Activated CD8-positive, alpha-beta memory T cell treated with anti-CD3 and anti-CD28 coated beads for 4 hours (primary cell): ENCODE measurements at places on chromosomes 12 and 14.

DNA sequence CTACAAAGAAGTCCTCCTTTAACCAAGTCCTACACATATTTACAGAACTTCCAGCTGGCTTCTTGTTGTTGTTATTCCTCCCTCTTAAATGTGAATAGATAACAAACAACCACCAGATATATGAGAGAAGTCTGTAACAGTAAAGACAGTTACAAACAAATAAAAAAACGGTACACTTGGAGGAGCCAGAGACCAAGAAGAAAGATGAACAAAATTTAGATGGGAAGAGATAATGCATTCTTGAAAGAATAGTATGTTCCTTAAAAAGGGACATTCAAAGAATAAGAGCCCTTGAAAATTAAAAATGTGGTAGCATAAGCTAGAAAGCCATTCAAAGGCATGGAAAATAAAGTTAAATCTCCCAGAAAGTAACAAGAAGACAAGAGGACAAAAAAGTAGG lies 25.9 kb downstream of the SLCO1A2 start:
- DNase-seq, result no peak

DNA sequence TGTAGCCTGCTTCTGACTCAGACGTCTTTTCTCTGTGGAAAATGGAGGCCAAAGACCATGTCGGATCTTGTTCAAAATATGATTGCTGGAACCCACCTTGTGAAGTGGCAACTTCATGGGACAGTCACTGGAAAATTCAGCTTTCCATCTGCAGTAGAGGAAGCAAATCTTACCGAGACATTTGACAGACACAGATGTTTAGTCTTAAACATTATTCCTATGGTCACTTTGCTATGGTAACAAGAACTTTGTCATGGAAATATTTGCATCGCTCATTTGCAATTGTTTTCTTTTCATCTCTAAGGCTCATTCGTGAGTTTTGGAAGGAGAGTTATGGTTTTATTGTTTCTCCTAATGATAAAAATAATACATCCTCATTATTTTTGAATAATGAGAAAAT lies 98.3 kb upstream of the HIF1A start:
- DNase-seq, result no peak

GRCh38 chr14:24310646-24311604 lies at the start of gene LTB4R:
Gene LTB4R, plus strand, starts transcription at chr14:24311502. Its CDS starts 4,150 bp downstream, at chr14:24315652.
- DNase-seq, result no peak

- no peak for DNase-seq
These were observed 81.0 kb downstream of the DUSP16 start for GRCh38 chr12:12481631-12482030.

DNA sequence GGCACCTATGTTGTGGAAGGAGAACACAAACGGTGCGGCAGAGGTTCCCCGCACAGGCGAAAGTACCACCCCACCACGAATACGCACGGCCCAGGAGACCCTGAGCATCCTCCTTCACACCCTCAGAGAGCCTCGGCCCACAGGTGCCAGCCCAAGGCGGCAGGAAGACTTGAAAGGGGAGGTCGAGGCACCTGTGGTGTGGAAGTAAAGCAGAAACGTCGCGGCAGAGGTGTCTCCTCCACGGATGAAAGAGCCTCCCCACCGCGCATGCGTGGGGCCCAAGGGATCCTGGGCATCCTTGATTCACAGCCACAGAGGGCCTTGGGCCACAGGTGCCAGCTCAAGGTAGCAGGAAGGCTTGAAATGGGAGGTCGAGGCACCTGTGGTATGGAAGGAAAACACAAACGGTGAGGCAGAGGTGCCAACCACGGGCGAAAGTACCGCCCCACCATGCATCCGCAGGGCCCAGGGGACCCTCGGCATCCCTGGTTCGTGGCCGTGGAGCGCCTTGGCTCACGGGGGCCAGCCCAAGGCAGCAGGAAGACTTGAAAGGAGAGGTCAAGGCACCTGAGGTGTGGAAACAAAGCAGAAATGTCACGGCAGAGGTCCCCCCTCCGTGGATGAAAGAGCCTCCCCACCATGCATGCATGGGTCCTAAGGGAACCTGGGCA lies 380.1 kb downstream of the ALG10 start:
- no peak for DNase-seq

DNA sequence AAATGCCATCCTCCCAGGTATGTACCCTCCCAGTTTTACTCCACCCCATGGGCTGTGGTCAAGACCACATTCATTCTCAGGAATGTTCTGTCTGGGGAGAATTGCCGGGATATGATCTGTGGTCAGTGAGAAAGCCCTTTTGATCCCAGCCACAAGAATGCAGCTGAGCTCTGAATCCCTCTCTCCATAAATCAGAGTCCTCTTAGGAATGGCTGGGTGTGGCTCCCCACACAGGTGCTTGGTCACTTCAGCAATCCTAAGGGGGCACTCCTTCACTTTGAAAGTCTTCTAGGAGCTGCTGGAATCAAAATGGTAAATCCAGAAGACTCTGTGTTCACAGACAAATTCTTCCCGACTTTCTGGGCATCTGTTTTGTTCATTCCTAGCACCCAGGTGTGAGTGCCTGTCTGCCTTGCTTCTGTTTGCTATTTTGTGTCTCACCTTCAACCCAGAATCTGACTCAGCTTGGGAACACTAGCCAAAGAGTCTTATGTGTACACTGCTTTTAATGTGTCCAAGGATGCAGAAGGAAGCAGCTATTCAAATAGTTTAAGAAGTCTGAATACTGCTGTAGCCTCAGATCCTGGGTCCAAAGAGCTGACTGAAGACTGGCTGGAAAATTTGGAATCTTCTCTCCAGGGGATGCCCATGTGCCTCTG lies 144.6 kb upstream of the CDKN3 start:
- no peak for DNase-seq

GRCh38 chr14:99042381-99043266 lies 229.4 kb downstream of the BCL11B start:
- DNase-seq, result no peak

GRCh38 chr14:87323191-87323590 lies 669.8 kb downstream of the GALC start:
- no peak for DNase-seq

DNA sequence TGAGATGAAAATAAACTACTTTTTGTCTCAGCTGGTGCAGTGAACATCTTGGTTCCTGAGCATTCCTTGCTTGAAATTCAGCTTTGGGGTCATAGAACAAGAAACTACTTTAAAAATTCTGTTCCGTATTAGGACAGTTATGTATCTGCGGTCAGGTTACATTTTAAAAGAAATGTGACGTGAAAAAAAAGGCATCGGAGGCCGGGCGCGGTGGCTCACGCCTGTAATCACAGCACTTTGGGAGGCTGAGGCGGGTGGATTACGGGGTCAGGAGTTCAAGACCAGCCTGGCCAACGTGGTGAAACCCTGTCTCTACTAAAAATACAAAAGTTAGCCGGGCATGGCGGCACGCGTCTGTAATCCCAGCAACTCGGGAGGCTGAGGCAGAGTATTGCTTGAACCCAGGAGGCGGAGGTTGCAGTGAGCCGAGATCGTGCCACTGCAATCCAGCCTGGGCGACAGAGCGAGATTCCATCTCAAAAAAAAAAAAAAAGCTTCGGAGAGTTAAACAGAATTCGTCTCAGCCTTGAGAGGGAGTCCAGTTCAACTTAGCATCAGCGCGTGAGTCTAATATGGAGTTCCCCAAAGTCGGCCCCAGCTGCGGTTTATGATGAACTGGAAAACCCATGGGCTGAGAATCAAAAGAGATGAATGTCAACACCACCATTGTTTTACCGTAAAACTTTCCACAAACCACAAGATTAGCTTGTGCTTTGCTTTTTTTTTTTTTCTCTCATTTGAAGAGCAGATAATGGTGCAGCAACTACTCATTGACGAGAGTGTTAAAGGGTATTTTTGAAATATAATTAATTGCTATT lies 2.1 kb upstream of the SLC2A13 start:
- DNase-seq, result no peak

DNA sequence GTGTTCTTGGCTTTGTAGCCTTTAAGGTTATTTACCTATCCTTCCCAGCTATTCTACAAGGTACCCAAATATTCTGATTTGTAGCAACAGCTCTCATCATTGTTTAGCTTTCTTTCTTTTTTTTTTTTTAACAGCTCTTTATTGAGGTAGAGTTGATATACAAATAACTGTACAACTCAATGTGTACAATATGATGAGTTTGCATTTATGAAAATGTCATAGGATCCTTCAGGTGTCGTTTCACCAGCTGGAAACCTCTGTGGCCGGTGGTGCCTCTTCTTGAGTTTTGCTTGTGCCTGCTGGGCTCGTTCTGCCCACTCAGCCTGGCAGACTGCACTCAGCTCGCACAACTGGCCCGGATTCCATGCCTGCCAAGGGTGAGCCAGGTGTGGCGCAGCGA lies 26.9 kb upstream of the TBPL2 start:
- no peak for DNase-seq

- DNase-seq, result no peak
These were observed 86.1 kb downstream of the B4GALNT3 start for GRCh38 chr12:545835-546234.

DNA sequence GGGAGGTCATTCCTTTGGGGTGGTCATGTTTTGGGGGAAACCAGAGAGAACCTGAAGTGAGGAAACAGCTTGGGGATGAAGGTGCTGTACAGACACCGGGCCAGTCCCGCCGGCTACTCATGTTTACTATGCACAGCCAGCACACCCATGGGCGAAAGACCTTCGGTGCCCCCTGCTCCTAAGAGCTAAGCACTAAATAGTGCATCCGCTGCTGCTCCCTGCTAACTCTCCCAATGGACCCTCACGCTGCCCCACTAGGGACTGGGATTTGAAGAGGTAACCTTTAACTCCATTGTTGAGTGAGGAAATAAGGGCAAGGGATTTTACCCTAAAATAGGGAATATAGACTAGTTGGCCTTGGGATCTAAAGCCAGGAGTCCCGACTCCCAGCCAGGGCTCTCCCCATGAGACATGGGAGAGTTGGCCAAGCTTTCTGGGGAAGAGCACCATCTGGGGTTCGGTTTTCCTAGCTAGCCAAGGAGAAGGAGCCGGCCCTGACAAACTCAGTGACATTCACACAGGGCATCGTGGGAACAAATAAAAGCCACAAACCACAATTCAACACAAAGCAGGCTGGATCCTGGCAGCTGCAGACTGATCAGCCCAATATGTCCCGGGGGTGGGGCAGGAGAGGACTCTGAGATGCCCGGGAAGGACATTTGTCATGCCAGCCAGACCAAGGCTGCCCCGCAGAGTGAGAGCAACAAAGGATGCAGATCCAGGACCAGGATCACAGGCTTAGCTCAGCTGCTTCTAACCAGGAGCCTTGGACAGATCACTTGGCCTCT lies 91.7 kb downstream of the SINHCAF start:
- no peak for DNase-seq

GRCh38 chr14:40003773-40004172 lies 571.5 kb upstream of the FBXO33 start:
- no peak for DNase-seq

DNA sequence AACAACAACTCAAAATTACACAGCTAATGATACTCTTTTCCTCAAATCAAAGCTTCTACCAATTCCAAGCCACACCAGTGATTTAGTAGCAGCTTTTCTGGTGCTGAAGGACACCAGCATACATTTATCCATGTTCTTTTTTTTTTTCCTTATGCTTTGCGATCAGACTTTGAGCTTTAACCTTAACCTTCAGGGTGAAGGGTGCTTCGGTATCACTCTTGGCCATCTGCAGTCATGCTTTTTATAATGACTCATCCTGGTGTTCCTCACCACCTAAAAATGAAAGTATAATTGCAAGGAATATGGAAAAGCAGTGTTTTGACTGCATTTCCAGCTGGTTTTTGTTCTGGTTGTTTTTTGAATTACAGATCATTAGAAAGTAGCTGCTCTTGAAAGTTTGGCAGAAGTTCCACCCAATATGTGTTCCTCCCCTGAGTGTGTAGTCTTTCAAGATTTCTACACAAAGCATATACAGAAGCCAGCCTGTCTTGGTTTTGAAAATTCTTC lies 1.3 kb upstream of the SLC41A2 start:
- DNase-seq, result no peak

DNA sequence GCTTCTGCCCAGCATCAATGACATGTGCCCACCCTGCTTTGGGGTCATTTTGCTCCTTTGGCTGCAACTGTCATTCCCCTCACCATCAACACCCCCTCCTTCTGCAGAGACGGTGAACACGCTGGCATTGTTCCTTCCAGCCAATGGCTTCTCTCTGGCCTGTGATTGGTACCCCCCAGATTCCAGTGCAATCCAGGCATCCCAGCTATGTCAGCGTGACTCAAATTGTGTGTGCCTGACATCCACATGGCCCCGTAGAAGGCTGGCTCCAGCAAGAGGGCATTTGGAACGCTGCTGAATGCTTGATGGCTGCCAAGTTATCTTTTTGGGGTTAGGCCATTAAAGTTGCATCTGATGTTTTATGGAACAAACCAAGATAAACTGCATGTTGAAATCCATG lies 21.0 kb upstream of the CCND2 start:
- no peak for DNase-seq

DNA sequence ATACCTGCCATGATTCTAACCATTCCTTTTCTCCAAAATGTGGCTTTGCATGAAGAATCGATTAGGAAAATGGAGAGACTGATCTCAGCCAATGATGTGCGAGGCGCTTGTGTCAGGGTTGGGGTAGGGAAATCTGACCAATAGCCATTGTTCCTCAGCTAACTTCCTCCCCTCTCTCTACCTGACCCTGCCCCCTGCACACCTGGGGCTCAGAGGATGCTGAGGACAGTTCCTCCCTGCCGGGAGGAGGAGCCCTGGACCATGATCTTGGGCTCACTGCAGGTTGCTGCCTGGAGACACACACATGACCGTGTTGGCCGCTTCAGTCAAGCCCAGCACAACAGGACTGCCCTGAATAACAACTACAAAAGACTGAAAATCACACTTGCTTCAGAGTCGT lies 119.8 kb upstream of the SFSWAP start:
- DNase-seq, result no peak

DNA sequence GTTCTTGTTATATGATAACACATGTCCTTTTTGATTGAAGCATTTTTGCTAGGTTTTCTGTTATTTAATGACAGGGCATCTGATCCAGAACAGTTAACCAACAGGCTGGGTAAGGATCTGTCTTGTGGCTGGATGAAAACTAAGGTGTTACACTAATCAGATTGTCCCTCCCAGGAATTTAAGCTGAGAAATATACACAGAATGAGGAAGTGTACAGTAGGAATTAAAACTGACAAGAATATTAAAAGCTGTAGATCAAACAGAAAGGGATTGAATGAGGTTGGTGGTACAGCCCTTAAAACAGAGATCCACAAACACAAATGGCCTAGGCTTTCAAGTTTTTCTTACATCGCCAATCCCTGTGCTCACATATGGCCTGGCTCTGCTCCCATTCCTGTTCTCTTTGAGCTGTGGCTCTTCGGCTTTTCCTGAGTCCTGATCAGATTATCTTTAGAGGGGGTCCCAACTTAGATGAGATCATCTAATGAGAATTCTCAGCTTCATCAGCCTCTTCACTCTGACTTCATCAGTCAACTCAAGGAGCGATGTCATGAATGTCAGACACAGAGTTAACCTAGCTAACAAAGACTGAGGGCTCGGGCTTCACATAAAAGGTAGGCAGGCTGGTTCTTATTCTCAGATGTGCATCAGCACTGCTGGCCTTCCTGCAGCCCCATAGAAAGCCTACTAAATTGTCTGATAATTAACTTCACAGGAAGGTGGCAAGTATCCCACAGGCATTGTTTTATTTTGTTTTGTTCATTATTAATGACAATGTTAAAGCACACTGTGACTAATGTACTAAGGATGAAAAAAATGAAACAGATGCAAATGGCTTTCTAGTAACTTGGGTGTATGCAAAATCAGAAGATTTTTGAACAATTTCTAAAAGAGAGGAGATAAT lies 11.4 kb downstream of the PYGL start:
- no peak for DNase-seq

- DNase-seq, result no peak
These were observed 28.6 kb downstream of the SOAT2 start for GRCh38 chr12:53131844-53132243.
